COR-L47 (cell line): ENCODE measurements at places on chromosomes 5 and 9.

- DNase-seq, result no peak
Measured at GRCh38 chr9:6910032-6910431, 152.3 kb downstream of the KDM4C start.

DNA sequence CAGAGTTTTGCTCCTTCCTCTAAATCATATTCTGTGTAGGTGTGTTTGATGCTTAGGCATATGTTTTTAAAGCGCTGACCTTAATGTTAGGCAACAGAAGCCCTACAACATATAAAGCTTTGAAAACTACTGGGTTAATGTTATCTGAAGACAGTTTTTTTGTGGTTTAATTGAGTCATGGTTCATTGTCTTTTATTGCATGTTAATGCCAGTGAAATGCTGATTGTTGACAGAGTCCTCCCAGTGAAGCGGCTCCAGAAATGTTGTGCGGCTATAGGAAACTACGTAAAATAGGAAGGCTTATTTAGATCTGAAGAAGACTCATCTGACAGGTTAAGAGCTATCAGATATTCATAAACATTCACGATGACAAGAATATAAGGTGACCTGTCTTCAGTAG is 424.6 kb downstream of the CCDC171 start:
- DNase-seq, result no peak

DNA sequence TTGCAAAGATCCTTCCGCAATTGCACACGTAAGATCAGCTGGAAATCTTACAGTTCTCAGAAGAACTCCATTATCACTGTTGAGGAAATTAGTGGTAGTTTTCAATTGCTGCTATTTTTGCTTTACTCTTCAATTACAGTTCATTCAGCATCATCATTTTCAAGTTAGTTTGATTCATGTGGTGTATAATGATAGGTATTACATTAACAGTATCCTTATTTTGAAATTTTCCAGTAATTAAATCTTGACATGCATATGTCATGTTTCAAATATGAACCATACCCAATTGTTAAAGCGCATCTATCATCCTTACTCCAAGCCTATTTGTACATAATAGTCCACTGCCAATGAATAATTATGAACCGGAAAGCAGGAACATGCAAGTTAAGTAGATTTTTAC is 60.3 kb downstream of the NR6A1 start:
- no peak for DNase-seq

- no peak for DNase-seq
Measured at GRCh38 chr5:38453506-38453905, 102.9 kb downstream of the LIFR start.
